NCI-H2029 treated with DMSO at 0.1 percent for 48 hours (cell line): ENCODE measurements at places on chromosomes 16 and 17.

GRCh38 chr17:36851250-36851649 is 86.0 kb upstream of the LHX1 start:
- DNase-seq: no peak

DNA sequence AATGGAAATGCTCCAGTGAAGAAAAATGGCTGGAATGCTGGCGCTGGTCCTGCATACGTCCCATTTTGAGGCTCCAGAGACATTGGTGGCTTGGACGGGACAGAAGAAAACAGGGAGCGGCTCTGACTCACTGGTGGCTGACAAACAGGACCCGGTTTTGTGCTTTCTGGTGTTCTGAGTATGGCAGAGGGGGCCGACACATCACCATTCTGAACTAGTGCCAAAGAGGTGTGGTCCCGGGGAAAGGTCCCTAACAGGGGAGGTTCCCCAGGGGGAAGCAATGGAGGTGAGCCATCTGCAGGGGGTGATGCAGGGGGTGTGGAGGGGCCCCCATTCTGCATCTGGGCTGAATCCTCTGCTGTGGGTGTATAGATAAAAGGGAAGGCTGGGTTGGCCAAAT is 8.3 kb downstream of the ANKRD40 start:
- no peak for DNase-seq

DNA sequence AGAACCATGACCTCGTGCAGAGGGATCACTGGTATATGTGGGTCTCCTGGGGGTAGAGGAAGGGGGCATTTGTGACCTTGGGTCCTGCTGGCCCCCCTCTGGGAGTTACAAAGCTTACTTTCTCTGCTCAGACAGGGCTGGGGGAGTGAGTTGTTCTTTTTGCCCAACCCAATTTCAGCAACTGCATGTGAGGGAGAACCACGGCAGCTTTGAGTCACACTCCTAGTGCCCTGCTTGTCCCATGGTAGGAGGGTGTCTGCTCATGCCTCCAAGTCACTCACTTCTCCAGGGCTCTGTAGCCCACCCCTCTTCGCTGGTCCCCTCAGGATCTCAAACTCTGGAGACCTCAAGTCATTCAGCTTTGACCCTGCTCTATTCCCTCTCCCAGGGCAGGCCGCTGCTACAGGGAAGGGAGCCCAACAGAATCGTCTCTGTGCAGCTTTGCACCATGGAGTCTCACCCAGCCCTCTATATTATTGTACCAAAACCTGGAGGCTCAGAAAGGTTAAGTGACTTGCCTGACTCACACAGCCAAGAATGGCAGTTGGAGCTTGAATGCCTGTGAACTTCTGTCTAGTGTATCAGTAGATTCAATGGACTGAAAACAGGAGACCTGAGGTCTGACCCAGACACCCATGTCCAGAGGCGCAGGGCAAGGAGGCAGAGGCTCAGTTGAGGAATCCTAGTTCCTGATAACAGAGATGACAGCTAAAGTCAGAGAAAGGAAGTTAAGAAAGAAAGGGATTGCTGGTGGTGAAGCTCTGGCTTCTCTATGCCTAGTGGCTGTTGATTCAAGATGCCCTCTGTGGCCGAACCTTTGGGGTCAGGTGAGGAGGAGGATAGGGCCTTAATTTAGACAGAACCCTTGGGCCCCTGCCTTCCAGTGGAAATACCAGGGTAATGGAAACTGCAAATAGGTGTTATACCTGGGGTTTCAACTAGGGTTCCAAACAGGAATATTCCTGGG is 14.6 kb upstream of the ETV4 start:
- no peak for DNase-seq

GRCh38 chr16:8713635-8714172 is 39.3 kb downstream of the ABAT start:
- DNase-seq: no peak

GRCh38 chr16:6861135-6861814 is 471.4 kb upstream of the RBFOX1 start:
- DNase-seq: no peak

DNA sequence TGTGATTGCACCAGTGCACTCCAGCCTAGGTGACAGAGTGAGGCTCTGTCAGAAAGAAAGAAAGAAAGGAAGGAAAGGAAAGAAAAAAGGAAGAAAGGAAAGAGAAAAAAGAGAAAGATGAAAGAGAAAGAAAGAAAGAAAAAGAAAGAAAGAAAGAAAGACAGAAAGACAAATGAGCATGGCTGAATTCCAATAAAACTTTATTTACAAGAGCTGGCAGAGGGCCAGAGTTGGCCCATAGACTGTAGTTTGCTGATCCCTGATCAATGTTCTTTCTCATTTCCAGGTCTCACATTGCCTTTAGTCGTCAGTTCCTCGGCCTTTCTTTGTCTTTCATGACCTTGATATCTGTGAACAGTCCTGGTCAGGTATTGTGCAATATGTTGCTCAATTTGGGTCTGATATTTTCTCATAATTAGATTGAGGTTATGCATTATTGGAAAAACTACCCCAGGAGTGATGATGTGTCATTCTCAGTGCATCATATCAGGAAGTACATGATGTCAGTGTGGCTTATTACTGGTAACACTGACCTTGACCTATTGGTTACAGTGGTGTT is 68.5 kb upstream of the MED9 start:
- no peak for DNase-seq

GRCh38 chr17:77356690-77357201 is 216.0 kb downstream of the SEC14L1 start:
- DNase-seq: no peak

- no peak for DNase-seq
These were observed 5.7 kb downstream of the CSNK1D start for GRCh38 chr17:82267575-82268379.

DNA sequence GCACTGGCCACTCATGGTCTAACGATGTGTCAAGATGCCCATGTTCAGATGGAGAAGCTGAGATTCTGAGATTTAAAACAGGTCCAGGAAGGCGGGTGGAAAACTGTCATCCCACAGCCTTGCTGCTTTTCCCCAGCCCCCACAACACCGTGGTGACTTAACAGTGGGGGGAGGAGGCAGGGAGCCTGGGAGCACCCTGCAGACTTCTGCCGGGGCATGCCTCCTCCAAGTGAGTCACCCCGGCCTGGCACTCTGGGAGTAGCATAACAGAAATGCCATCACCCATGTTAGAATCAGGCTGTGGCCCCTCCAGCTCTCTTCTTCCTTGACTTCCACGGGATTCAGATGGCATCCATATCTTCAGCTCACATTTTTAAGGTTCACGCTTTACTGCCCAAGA is 164.8 kb downstream of the CBLN1 start:
- no peak for DNase-seq

GRCh38 chr17:81601525-81602120 is 35.3 kb downstream of the NPLOC4 start:
- peak; percentile 40 for DNase-seq

GRCh38 chr17:75480281-75480680 is 23.8 kb downstream of the TMEM94 start:
- no peak for DNase-seq

DNA sequence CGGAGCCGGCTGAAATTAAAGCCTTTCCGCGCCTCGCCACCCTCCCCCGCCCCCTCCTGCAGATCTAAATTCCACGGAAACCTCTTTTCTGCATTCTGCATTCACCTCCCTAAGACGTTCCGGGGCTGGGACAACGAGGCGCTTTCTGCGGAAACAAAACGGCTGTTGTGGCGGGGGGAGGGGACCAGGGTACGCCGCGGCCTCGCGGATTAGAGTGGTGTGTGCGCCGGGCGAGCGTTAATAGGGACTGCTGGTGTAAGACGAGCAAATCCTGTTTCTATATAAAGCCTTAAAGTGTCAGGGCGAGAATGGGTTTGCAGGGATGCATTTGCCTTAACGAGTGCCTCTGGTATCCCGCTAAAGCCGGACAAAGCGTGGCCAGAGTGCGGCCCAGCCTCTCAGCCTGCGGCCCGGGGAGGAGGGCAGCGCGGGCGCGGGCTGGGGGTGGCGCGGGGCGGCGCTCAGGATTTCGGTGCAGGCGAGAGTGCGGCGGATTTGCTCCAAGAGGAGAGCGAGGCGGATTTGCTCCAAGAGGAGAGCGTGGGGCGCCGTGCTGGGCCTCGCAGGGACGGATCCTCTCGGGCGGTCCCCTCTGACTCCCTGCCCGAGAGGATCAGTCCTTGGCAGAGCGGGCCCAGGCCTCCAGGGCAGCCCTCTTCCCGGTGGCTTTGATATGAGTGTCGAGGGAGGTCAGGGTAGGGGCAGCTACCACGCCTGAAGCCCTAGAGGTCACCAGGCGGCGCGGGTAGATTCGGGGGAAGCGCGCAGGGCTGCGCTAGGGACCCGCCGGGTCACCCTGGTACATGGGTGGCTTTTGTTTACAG is 5.1 kb downstream of the BAHCC1 start:
- DNase-seq: no peak

GRCh38 chr16:1210461-1210860 is 14.6 kb downstream of the TPSG1 start:
- DNase-seq: no peak

DNA sequence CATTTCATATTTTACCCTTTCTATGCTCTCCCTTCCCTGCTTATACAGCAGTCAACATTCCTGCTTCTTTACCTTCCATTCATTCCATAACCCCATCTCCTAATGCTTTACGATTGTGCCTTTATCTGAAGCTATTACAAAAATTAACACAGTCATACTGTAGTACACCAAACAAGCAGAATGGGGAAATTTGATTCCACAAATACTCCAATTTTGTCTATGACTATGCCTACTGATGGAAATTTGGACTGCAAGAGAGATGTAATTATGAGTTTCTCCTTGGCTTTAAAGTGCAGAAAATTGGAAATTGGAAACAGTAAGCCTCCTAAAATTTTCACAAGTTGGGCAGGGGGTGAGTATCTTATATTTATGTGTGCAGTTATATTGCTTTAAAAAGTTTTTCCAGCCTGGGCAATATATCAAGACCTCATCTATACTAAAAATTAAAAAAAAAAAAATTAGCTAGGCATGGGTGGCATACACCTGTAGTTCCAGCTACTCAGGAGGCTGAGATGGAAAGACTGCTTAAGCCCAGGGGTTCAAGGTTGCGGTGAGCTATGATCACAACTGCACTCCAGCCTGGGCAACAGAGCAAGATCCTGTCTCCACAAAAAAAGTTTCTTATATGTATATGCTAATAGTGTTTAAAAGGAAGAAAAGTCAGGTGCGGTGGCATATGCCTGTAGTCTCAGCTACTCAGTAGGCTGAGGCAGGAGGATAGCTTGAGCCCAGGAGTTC is 3.0 kb downstream of the APPBP2 start:
- DNase-seq: no peak

GRCh38 chr17:49604314-49604869 is 28.7 kb downstream of the NXPH3 start:
- DNase-seq: no peak

- no peak for DNase-seq
These were observed 91.1 kb downstream of the ASIC2 start for GRCh38 chr17:33202021-33202420.

DNA sequence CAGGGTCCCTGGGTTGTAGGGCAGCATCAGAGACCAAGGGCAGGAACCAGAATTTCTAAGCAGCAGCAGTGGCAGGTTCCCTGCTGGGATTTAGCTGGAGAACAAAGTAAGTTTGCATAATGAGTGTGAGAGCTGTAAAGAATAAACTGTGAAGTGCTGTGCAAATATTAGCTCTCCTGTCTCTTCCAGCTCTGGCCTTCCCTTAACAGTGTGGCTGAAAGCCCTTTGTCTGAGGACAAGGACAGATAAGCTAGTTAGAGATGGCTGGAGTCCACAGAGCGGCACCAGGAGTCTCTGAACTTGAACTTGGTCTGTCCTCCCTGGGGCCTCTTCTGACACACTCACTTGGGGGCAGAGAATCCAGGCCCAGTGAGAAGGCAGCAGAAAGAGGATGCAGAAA is 98.2 kb upstream of the WSCD1 start:
- peak; percentile 6 for DNase-seq

DNA sequence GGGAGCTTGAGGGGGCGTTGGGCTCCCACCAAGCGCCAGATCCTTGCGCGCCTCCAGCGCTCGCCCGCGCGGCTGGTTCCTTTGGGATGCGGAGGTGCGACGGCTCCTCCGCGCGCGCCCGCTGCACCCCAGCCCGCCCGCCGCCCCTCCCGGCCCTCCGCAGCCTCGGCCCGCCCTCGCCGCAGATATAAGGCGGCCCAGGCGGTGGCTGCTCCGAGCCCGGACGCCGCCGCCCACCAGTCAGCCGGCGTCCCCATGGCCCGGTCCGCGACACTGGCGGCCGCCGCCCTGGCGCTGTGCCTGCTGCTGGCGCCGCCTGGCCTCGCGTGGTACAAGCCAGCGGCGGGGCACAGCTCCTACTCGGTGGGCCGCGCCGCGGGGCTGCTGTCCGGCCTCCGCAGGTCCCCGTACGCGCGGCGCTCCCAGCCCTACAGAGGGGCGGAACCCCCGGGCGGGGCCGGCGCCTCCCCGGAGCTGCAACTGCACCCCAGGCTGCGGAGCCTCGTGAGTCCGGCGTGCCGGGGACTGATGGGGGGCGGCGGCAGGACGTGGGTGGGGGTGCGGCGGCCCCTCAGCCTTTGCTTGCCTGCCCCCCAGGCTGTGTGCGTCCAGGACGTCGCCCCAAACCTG is at the start of gene NPB:
TSS of gene NPB (plus strand) at position 216 of the 630 bp plus-strand sequence. CDS start at position 256, 40 bp downstream.
- no peak for DNase-seq

- DNase-seq: no peak
These were observed 60.3 kb downstream of the RMI2 start for GRCh38 chr16:11405331-11406176.

- no peak for DNase-seq
These were observed 84.5 kb upstream of the CORO6 start for GRCh38 chr17:29707212-29707571.

- DNase-seq: no peak
These were observed 286.6 kb upstream of the CCL2 start for GRCh38 chr17:33968350-33969044.
